DMS 273 treated with DMSO at 0.1 percent for 48 hours (cell line): ENCODE measurements at places on chromosomes 2 and 18.
A peak's percentile ranks its signal among the peaks of the same experiment; 100 is the strongest.

DNA sequence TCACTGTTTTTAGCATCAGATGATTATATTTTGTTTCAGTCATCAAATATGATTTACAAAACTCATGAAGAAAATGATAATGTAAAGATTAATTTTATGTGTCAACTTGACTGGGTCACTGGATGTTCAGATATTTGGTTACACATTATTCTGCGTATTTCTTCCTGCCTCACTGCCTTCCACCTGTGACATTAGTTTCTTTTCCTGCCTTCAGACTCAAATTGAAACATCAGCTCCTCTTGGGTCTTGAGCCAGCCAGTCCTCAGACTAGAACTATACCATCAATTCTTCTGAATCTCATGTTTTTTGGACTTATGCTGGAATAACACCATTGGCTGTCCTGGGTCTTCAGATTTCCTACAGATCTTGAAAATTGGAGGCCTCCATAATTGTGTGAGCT lies 96.7 kb downstream of the ZNF385B start:
- DNase-seq, result no peak

DNA sequence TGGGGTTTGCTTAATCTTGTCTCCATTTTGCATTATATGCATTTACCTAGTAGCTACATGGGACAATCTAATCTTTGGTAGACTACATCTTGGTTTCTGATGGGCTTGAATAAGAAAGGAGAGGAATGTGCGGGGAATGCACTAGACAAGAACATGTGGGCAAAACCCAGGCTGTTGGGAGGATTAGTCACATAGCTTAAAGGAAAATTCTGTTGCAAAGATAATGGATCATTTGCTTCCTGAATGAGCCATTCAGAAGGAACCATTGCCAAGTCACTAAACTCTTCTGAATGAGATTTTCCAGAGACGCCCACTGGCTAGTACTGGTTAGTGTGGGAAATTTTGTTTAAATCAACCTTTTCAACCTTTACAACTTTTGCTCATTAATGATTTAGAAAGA lies 84.8 kb downstream of the OSBPL6 start:
- no peak for DNase-seq

DNA sequence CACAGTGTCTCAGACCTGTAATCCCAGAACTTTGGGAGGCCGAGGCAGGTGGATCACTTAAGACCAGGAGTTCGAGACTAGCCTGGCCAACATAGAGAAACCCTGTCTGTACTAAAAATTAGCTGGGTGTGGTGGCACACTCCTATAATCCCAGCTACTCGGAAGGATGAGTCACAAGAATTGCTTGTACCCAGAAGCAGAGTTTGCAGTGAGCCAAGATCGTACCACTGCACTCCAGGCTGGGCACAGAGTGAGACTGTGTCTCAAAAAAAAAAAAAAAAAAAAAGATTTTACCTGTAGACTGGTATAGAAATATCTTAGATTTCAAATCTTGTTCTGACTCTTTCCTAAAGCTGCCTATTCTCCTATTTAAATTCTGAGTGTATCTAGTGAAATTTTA lies 7.2 kb upstream of the KLHL29 start:
- no peak for DNase-seq

DNA sequence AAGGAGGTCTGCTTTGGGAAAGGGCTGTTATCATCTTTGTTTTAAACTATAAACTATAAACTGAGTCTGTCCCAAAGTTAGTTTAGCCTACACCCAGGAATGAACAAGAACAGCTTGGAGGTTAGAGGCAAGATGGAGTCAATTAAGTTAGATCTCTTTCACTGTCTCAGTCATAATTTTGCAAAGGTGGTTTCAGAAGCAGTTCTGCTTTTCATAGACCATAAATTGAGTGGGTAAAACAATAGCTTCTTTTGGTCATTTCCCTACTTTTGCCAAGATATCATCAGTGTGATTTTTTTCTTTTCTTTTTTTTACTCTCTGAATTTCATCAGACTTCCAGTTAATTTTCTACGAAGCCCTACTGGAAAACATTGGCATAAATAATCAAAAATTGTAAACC lies 117.0 kb downstream of the AP1S3 start:
- DNase-seq, result no peak

- DNase-seq, result no peak
Observed at GRCh38 chr2:135226961-135227360, 174.9 kb downstream of the RAB3GAP1 start.

- no peak for DNase-seq
Observed at GRCh38 chr2:171482308-171482707, 40.0 kb upstream of the CYBRD1 start.

DNA sequence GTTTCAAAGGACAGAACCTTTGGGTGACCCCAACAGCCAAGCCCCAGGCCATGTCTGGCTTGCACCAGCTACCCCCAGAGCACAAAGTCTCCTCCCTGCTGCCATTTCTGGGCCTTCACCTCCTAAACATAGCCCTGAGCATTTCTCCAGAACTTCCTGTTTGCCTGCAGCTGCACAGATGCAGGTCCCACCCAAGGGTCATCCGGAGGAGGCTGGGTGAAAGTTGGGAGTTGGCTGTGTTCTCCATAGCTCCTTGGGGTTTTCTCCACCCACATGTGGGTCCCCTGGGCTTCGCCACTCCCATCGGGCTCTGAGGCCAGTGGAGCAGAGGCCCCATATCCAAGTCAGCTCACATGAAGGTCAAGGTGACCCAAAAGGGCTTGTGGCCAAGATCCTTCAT lies 4.3 kb downstream of the TNP1 start:
- DNase-seq, result no peak

DNA sequence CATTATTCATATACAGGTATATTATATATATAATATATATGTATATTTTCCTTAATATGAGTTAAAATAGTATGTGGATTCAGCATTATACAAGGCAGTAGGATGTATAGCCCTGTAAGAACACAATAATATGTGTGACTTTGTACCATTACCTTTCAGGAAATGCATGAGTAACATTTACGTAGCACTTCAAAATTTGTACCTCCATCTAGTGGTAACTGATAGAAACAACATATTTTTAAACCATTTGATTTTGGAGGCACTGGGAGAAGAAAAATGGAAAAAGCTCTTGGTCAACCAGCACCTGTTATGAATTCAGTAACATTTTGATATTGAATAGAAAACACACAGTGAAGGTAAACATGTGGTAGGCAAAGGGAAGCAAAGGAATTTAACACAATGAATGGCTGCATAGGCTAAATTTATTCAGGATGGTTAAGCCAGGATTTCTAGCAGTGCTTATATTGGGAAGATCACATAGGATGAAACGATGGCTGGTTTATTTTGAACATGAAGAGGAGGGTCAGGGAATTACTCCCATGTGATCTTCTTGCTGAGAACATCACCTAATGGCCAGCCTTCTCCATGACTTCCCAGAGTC lies 565.5 kb downstream of the CCDC85A start:
- peak; percentile 26 for DNase-seq

DNA sequence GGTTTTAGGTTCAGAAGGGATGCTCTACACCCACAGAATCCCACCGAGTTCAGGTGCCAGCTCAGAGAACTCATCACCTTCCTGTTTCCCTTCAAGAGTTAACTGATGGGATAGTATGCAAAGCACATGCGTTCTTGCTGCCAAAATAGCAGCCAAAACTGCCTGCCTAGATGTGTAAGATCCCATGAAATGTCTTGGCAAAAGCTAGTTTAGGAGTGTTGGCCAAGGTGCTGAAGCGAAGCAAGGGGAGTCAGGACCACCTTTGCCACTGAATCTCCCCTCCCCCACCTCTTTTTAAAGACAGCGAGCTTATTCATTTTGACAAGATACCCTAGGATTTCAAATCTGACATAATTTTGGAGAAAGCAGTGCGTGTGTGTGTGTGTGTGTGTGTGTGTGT lies 2.1 kb downstream of the DOCK10 start:
- DNase-seq, result no peak

- DNase-seq, result no peak
Observed at GRCh38 chr2:138622613-138623012, 121.0 kb downstream of the SPOPL start.

- no peak for DNase-seq
Observed at GRCh38 chr18:12091538-12092141, 2.0 kb upstream of the ANKRD62 start.

DNA sequence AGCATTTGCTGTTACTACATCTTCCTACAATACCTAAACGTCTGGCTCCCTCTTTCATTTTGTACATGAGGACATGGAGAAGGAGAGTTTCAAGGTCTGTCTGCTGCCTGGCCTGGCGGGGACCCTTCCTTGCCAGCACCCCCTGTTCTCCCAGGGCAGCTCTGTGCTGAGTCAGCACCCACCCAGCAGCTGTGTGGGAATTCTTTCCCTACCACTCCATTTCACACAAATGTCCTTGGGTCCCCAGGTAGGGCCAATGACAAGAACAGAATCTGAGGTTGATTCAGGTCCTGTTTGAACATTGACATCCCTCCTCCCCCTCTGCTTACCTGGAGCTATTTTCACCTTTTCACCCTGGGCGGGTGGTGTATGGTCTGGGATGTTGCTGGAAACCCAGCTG lies 129.9 kb upstream of the ITGA6 start:
- no peak for DNase-seq

DNA sequence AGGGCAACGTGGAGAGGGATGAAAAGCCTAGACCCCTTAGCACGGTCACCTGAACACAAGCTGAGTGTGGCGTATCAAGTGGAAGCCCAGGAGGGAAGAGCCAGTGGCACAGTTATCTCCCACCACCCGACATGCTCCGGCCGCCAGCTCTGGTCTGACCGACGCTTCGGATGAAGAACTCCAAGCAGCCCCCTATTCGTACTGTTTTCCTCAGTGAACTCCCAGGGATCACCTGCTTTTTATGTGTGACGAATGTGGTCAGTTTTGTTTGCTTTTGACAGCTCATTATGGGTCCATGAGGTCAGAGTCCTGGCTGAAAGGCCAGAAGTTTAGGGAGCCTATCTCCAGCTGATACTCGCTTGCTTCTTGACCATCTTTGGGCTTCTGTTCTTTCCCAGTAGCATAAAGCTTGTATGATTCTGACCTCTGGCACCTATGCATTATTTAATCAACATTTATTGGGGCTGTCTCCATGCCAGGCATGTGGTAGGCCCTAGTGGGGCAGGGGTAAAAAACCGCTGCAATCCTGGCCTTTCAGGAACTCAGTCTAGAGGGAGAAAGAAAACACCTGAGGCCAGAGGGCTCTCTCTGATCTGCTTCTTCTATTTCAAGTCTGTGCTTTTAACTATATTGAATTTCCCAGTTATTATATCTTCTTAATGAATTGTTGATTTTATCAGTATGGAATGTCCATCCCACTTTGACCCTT lies 33.0 kb upstream of the MRPL33 start:
- DNase-seq, result no peak

DNA sequence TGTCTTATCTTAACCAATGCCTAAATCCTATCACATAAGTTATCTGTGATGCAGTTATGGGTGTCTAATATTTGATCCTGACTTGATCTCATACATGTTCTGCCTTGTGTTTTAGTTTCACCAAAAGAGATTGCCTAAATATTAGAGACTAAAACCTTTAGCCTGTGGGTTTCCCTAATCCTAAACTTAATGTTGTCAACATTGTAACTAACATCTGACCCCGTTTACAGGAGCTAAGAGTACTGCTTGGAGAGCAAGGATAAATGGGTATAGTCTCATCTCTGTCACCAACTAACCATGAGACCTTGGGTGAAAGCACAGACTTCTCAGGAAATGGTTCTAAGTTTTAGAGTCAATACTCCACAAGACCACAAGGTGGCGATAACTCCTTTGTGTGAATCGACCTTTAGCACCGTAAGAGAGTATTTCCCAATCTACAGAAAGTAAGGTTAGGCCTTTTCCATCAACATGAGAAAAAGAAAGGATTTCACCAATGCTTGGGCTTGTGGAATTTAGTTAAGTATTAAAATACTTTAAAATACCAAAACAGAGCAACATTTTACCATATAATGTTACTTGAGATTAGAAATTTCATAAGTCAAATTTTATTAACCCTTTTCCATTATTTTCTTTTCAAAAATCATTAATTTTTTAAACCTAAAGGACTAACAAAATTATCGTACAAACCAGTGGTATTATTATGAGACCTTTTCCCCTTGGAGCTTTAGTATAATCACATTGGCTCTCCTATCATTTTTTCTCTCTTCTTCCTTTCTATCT lies 60.5 kb downstream of the G6PC2 start:
- DNase-seq, result peak; percentile 26

DNA sequence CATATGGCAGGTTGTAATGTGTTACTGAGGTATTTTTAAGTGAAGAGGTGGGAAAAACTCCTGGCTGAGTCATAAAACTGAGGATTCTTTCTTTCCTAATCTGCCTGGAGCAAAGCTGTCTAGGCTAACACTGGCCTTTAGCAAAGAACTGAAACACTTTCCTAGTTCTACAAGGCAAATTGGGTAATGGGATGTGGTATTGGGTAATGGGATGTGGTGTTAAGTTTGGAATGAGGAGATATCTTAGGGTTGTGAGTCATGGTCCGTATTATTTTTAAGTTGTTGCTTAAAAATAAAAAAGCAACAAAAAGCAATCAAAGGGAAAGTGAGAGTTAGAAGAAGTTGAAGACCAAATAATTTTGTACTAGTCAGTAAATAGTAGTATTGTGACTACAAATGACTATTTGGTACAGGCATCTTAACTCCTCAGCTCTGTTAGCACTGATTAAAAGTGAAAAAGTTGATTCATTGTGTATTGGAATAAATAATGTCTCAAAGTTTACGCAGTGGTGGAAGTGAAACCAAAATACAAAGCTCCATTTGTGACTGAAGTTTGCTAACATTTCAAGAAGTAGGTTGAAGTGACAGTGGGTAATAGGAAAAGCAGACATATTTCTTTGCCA lies 216.8 kb downstream of the CAMKMT start:
- DNase-seq, result no peak

- no peak for DNase-seq
Observed at GRCh38 chr18:59656373-59656887, 40.8 kb downstream of the CCBE1 start.
